Sigmoid colon (tissue), 7 donors: ENCODE measurements at places on chromosomes 13 and 19. TPM values are rescaled to one million over a fixed set of nuclear protein-coding genes. Genes with fewer than 3 reads are reported as not detected.

IRGQ gene
- polyA plus RNA-seq: 4.2 TPM

MBD3L2 gene
- polyA plus RNA-seq: not detected

MAST1 gene
- polyA plus RNA-seq: 2.6 TPM

FSTL3 gene
- polyA plus RNA-seq: 6.0 TPM

MICOS13 gene
- 120 TPM for polyA plus RNA-seq

SLC15A1 gene
- polyA plus RNA-seq: 2.1 TPM

CGB2 gene
- not detected for polyA plus RNA-seq

ZNF442 gene
- polyA plus RNA-seq: 1.2 TPM

SIGLEC8 gene
- 4.9 TPM for polyA plus RNA-seq

SUPT5H gene
- polyA plus RNA-seq: 52.3 TPM

ADGRE2 gene
- polyA plus RNA-seq: 2.8 TPM

CLEC17A gene
- not detected for polyA plus RNA-seq

SYT5 gene
- 0.69 TPM for polyA plus RNA-seq

CCL25 gene
- not detected for polyA plus RNA-seq

IL4I1 gene
- 1.8 TPM for polyA plus RNA-seq

CEACAM8 gene
- polyA plus RNA-seq: 0.69 TPM

KCNN4 gene
- 3.7 TPM for polyA plus RNA-seq

ZNF667 gene
- polyA plus RNA-seq: not detected

CLEC11A gene
- polyA plus RNA-seq: 6.1 TPM

ZNF497 gene
- polyA plus RNA-seq: 0.46 TPM

CSNK1A1L gene
- polyA plus RNA-seq: not detected

CCDC124 gene
- 126 TPM for polyA plus RNA-seq

TMEM255B gene
- polyA plus RNA-seq: 1.8 TPM

CEBPA gene
- polyA plus RNA-seq: 43.5 TPM

CD37 gene
- 7.2 TPM for polyA plus RNA-seq

ZNF416 gene
- polyA plus RNA-seq: 2.2 TPM

PRODH2 gene
- not detected for polyA plus RNA-seq

MTMR6 gene
- polyA plus RNA-seq: 8.9 TPM

COL5A3 gene
- 8.0 TPM for polyA plus RNA-seq

LMTK3 gene
- polyA plus RNA-seq: 1.7 TPM

ARHGAP45 gene
- polyA plus RNA-seq: 38.6 TPM

ZNF560 gene
- polyA plus RNA-seq: not detected
